Suprapubic skin (tissue), 4 donors: ENCODE measurements at places on chromosomes 12 and 14.

GRCh38 chr12:59861635-59862034 is 265.8 kb downstream of the SLC16A7 start:
- DNase-seq, result no peak

- DNase-seq, result no peak
Measured at GRCh38 chr12:40792792-40793386, 100.7 kb downstream of the CNTN1 start.

- DNase-seq, result no peak
Measured at GRCh38 chr14:98791661-98792060, 480.3 kb downstream of the BCL11B start.

DNA sequence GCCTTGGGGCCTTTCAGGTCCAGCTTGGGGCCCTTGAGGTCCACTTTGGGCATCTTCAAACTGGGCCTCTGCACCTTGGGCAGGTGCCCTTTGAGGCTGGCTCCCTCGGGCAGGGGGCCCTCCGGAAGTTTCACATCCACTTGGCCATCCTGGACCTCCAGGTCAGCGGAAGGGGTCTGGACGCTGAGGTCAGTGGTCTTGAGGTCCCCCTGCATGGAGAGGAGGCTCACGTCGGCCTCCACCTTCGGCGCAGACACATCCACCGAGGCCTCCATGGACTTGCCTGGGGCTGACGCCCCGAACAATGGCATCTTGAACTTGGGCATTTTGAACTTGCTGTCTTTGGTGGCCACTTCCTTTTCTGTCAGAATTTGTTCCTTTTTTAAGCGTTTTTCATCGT is 25.1 kb downstream of the AHNAK2 start:
- no peak for DNase-seq

DNA sequence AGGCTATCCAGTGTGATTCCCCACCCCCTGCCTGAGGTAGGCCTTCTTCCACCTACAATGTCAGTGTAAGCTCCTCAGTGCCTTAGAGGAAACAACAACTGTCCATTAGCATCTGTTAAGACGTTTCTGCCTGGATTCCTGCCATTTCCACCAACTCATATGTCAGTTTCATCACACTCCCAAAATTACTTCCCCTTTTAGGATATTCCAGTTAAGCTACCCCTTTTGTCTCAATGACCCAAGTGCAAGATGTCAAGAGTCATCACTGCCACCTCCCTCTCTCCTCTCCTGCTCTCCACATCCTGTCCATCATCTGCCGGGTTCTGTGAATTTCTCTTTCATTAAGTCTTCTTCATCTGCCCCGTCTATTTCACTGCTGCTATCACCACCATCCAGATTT is 189.4 kb downstream of the DPF3 start:
- no peak for DNase-seq

DNA sequence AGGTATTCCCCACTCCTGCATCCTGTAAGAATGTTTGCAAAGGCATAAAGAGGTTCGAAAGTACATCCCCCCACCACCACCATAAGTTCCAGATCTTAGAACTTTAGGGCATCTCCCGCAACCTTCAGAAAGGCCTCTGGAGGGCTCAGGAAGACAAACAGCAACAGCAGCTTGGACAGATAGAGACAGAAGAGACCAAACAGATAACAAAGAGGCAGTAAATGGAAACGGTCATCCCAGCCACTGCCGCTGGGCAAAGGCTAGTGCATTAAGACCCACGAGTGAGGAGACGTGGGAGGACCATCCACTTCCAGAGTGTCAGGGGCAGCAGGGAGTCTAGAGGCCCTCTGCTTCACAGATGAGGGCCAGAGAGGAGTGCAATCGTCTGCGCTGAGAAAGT is 124.3 kb downstream of the CRACR2A start:
- no peak for DNase-seq

GRCh38 chr12:76259106-76259505 is 89.1 kb downstream of the BBS10 start:
- no peak for DNase-seq

GRCh38 chr12:26823390-26823789 is 9.6 kb downstream of the ITPR2 start:
- DNase-seq, result no peak

GRCh38 chr12:92007787-92008186 is 137.9 kb downstream of the BTG1 start:
- DNase-seq, result no peak

- no peak for DNase-seq
Measured at GRCh38 chr12:44336577-44336976, 500.7 kb downstream of the TMEM117 start.

GRCh38 chr14:34324363-34324795 is 137.7 kb downstream of the SPTSSA start:
- no peak for DNase-seq

- DNase-seq, result no peak
Measured at GRCh38 chr12:89461190-89461589, 63.4 kb downstream of the GALNT4 start.
